ENCODE measurements at places on chromosomes 7 and 10.

DNA sequence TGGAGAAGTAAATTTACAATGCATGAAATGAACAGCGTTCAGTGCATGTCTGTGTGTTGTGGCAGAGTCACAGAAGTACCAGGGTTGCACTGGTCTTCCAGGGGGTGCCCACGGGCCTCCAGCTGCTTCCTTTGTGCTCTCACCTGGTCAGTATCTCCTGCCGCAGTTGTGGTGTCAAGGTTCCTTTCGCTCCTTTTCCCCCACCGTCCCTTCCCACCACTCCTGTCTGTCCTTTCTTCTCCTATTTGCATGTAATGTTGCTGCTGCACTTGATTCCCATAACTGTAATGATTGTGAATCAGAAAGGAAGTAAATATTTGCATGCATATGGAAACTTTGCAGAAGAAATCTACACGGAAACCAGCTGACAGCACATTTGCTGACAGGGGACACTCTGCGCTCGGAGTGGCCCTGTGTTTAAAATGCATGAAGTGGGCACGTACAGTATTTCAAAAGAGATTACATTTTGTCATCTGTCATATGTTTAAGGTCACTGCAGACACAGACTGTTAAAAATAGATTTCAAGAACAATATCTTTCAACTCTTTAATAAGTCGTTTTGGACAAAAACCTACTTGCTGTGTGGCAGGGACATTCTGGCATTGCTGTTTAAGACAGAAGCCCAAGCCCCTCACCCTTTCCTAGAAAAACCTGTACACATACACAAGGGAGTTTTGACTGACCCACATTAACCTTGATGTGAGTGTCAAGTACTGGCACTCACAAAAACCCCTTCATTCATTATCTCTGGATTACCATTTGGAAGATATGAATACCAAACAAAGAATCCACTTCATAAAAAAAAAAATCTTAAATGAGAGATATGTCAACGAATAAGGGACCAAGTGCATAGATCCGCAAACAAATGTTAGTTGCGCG is 336.7 kb upstream of the KLF6 start:
- DNase-seq = no peak

- DNase-seq = no peak
Observed at GRCh38 chr10:130359711-130360110, 223.5 kb downstream of the GLRX3 start.

DNA sequence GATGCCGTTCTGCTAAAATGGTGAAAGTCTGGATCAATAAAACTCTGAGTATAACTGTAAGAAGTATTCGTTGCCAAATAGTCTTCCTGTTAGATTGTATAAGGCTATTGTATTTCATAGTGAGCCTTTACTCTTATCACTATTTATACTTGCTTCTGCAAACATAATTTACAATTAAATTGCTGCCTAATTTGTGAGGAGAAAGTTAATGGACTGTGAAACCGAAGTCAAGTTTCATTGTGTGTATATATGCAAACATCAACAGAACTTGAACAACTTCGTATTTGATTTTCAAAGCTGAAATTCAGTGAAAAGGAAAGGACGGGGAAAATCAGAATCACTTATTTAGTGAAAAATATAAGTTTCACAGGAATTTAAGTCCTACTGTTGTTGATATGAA is 135.9 kb upstream of the CCDC6 start:
- no peak for DNase-seq

- no peak for DNase-seq
Observed at GRCh38 chr7:132221356-132221755, 354.9 kb downstream of the PLXNA4 start.

DNA sequence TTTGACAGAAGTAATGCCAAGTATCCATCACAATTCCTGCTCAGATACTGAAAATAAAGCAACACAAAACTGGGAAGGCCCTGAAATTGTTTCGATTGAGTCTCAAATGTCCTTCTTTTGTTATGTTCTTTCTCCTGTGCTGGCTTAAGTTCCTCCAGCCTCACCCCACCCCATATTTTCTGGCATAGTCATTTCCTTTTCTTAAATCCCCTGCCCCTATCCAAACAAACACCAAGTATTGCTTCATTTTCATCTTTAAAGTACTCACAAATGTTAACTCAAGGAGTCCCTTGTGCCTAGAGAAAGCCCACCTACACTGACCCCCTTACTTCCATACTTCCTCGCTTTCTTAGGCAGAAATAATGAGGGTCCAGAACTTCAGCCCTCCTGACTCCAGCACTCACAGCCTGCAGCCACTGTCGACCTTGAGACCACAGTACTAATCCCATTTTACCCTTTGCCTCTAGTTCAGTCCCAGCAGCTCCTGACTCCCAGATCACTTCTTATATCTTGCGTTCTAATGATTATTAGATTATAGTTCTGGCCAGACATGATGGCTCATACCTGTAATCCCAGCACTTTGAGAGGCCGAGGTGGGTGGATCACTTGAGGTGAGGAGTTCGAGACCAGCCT is 73.2 kb upstream of the ST8SIA6 start:
- DNase-seq = no peak

DNA sequence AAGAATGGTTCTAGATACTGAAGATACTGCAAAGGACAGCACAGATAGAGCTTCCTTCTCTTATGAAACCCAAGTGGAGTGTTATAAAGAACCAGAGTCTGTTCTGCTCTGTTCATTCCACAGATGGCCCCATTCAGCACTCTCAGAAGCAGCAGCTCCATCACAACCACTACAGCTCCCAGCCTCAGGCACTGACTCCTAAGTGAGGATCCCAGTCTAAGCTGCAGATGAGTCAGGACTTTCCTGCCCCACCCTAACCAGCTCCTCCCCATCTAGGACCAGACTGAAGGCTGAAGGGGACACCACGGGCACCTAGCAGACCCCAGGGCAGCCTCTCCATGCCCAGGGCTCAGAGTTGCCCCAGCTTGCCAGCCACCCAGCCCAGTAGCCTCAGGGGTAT is 379.8 kb downstream of the GRID1 start:
- DNase-seq = no peak

DNA sequence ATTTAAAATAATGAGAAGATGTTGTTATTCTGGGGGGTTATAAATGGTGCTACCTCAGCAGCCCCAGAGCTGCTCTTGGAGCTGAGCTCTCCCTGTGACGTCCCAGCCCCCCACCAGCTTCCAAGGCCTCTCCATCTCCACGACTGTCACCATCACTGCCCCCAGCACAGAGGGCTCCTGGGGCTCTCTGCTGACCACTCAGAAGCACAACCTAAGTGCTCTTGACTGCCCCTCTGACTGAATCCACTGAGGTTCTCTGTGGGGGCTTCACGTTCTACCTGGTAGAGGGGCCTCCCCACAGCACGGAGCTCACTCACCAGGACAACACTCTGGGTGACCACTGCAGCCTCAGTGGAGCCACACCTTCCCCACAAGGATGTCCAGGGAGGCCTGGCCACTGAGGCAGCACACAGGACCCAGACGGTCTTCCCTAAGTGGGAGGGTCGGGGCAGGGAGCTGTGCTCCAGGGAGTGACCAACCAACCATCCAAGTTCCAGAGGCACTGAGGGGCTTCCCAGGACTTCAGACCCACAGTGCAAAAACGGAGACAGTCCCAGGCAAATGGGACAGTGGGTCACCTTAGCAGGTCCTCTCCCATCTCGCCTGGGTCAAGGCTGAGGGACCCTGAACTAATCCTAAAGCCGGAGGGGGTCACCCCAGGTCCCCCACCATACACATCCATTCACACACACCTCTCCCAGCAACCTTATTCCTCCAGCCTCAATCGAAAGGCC is 121.0 kb upstream of the PPP2R2D start:
- no peak for DNase-seq

- no peak for DNase-seq
Observed at GRCh38 chr7:156998988-156999957, 11.2 kb downstream of the MNX1 start.

GRCh38 chr7:116232920-116233319 is 22.6 kb downstream of the TES start:
- no peak for DNase-seq

DNA sequence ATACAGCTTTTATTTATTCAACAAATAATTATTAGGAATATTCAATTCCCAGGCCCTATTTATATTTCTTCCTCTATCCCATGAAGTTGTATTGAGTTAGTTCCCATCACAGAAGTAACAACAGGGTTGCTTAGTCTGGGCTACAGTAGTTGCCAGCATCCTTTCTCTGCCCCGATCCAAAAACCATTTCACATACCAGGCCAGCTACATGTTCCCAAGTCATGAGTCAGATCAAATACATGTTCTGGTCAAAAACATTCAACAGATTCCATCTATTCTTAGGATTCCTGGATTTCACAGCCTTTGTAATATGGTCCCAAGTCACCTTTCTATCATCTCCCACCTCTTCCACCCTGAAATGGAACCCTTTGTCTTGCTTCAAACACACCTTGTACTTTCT is 91.6 kb downstream of the RAB11FIP2 start:
- DNase-seq = no peak

DNA sequence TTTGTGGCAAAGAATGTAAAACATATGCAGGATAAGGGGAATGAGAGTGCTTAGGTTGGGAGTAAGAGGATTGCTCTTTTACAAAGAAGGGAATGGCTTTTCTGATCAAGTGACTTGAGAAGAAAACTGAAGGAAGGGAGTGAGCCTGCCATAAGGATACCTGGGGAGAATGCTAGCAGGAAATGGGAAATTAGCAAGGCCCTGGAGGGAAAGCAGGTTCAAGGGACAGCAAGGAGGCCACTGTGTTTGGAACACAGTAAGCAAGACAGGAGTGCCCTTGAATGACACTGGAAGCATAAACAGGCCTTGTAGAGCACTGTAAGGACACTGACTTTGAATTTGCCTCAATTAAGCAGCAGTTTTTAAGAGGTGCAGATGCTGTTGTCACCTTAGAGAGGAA is 1069.9 kb downstream of the DNAJB9 start:
- DNase-seq = no peak

DNA sequence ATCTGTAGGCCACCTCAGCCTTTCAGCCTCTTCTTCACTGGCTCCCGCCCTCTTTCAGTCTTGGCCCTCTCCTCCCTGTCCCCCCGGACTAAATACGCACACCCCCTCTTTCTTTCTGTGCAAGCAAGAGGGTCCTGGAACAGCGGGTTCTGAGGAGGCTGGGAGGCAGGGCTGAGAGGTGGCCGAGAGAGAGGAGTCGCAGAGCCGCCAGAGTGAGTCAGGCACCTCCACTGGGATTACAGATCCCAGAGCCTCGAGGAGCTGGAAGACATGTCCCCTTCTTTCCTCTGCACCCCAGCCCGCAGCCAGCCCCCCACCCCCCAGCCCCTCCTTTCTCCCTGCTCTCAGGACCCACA is 182 bp downstream of the CCDC136 start:
- no peak for DNase-seq

- peak; percentile 48 for DNase-seq
Observed at GRCh38 chr7:151833691-151834090, 43.2 kb downstream of the PRKAG2 start.

- DNase-seq = peak; percentile 78
Observed at GRCh38 chr7:927031-927671, 27.3 kb downstream of the ADAP1 start.

DNA sequence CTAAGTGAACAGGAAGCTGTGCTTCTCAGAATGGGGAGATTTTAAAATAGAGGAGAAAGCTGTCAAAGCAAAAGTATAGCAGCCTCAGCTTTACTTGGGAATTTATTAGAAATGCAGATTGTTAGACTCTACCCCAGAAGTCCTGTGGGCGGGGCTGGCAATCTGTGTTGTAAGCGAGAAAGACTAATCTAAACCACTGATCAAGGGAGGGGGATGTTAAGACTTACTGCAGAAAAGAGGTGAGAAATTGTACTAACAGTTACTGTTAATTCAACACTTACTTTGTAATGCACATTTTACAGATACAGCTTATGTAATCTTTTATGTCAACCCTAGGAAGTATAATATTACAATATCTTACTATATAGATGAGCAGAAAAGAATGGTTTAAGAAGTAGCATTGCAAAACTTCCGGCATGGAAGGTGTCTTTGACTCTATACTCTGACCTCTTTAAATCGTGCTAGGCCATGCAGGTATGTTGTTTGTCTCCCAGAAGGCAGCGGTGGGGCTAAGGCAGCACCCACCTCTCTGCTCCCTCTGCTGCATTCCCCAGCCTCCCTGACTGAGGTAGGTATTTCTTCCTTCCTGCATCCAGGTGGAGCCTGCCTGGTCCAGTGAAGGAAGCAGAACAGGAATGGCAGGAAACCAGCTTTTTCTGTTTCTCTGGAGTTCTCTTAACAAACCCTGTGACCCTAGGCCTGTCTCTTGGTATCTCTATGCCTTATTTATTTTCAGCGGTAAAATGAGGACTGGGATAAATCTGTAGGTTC is 462.2 kb downstream of the AUTS2 start:
- DNase-seq = no peak

GRCh38 chr10:31659665-31660064 is 269.0 kb downstream of the ARHGAP12 start:
- no peak for DNase-seq

GRCh38 chr7:34719636-34720035 is 61.6 kb downstream of the NPSR1 start:
- no peak for DNase-seq

GRCh38 chr7:149864751-149865150 is 9.0 kb upstream of the ATP6V0E2 start:
- DNase-seq = no peak

DNA sequence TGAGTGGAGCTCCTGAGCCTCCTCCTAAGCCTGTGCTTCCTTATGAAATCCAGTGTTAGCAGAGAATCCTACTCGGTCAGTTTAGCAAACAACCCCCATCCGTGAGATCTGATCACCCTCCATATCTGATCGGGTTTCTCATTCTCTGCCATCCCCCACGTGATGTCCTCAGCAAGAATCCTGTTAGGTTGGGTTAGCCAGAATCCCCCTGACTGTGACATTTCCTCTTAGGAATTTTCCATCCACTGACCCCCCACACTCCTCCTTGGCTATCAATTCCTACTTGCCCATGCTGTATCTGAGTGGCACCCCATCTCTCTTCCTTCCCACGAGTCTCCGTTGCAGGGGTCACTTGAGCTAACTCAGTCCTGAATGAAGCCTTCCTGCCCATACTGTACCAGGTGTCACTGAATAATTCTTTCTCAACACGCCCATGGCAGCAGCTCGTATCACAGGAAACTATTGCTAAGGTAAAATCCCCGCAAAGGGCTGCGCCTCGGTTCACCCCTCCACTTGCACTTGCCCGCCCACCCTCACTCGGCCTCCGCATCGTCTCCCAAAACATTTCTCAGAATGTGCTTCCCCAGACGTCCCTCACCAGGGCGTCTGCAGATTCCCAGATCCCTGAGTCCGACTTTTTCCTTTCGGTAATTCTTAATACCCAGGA is 44.1 kb downstream of the MYOF start:
- no peak for DNase-seq

GRCh38 chr10:86824151-86824550 is 67.7 kb downstream of the BMPR1A start:
- DNase-seq = no peak

DNA sequence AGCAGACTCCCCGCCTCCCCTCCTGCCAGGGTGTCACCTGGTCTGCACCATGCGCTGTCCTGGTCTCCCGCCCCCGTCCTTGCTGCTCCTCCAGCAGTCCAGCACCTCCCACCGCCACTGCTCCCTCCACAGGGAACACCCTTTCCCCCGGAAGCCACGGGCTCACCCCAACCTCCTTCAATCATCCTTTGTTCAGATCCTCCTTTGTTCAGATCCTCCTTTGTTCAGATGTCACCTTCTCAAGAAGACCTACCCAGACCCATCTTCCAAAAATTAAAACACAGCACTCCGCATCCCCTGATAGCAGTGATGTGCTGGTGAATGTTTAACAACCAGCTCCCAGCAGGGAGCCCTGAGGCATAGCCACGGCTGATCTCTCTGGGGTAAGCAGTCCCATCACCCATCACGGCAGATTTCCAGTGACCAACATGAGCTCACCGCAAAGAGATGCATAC is 237.7 kb downstream of the USP6NL start:
- DNase-seq = no peak

GRCh38 chr7:127678337-127678736 is 26.3 kb downstream of the SND1 start:
- DNase-seq = no peak

GRCh38 chr7:150668472-150668911 is 17.0 kb upstream of the GIMAP2 start:
- DNase-seq = no peak

Measured in dorsolateral prefrontal cortex (tissue), 122 donors.